ENCODE measurements at places on chromosomes 13 and 19.

DNA sequence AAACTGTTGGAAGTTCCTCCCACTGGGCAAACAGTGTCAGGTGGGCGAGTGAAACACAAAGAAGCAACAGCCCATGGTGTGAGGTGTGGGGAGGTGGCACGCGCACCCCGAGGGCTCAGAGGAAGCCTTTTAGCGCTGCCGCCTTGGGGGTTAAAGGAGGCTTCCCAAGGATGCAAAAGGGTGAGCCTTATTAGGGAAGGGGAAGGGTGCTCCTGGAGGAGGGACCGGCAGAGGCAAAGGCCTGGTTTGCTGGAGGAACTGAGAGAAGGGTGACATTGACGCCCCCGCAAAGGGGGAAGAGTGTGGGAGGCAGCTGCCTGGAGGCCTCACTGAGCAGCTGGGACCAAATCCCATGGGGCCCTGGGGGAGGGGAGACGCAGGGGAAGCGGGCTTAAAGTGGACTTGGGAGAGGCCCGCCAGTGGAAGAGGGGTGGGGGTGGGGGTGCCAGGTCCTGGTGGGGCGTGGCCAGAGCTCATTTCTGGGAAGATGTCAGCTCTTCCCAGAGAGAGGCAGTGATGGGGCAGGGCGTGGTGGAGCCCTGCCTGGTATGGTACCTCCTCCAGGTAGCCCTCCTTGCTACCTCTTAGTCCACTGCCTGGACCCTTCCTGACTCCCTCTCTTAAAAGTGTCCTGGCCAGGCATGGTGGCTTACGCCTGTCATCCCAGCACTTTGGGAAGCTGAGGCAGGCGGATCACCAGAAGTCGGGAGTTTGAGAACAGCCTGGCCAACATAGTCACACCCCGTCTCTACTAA lies 12.0 kb upstream of the FCHO1 start:
- no peak for DNase-seq

GRCh38 chr13:95447814-95448213 lies 104.7 kb upstream of the CLDN10 start:
- no peak for DNase-seq

DNA sequence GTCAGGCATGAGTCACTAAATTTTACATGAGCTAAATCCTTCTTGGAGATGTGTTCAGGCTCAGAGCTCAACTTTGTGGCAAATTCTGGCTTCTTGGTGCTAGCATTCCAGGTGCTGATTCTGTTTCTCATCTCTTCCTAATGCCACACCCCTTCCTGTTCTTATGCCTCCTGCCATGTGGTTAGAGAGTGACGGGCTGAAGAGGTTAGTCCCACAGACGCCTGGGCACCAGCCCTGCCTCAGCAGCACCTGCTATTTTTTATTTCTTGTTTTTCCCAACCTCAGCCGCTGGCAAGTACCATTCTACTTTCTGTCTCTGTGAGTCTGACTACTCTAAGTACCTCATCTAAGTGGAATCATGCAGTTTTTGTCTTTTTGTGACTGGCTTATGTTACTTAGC lies 329.5 kb downstream of the KCNRG start:
- no peak for DNase-seq

DNA sequence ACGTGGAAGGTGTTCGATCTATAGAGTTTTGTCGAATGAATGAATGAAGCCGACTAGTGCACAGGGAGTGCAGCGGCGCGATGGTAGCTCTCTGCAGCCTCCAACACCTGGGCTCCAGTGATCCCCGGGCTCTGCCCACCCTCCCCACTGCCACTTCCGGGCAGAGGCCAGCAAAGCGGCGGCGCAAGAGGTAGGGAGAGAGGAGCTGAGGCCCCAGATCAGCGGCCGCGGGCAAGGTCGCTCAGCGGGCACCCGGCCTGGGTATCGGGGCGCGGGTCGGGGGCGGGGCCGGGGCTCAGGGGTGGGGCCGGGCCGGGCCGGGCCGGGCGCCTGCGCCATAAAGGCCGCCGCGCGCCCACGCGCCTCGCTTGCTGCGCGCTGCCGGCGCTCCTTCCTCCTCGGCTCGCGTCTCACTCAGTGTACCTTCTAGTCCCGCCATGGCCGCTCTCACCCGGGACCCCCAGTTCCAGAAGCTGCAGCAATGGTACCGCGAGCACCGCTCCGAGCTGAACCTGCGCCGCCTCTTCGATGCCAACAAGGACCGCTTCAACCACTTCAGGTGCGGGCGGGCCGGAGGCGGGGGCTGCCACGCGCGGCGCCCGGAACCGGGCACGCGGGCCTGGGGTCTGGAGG lies at the start of gene GPI:
Gene GPI, plus strand, starts transcription at position 367 of the 633 bp plus-strand sequence. Its CDS starts 71 bp downstream, at position 438.
- DNase-seq, result peak; percentile 72

GRCh38 chr19:1422360-1422759 lies 15.0 kb downstream of the DAZAP1 start:
- DNase-seq, result no peak

GRCh38 chr13:108787700-108788414 lies 158.4 kb downstream of the MYO16 start:
- no peak for DNase-seq

DNA sequence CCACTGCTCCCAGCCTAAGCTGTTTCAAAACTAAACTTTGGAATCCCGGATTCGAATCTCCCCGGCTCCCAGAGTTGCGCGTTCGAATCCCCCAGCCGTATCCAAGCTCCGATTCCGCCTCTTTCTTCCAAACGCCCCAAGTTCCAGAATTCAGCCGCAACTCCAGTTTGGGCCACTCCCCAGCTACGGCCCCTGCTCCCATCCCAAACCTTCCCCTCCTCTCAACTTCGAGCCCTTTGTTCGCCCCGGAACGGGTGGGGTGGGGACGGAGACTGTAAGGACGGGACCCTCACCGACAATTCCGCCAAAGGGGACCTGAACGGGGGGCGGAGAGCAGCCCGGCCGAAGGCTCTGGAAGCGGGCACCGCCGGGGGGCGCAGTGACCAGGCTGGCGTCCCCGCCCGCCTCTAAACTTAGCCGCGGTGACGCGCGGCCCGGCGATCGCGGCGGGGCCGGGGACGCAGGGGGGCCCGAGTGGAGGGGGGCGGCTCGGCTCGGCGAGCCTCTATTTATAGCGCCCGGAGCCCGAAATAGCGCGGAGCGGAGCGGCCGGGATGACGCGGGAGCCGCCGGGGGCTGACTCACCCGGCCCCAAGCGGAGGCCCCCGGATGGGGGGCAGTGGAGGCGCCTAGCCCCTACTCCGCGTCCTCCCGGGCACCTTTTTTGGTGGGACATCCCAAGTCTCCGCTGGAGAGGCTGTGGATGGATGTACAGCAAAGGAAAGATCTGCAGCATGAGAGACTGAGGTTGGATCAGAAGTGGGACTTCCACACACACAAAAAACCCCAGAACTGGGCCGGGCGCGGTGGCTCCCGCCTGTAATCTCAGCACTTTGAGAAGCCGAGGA lies 4.9 kb upstream of the ERCC1 start:
- DNase-seq, result no peak

DNA sequence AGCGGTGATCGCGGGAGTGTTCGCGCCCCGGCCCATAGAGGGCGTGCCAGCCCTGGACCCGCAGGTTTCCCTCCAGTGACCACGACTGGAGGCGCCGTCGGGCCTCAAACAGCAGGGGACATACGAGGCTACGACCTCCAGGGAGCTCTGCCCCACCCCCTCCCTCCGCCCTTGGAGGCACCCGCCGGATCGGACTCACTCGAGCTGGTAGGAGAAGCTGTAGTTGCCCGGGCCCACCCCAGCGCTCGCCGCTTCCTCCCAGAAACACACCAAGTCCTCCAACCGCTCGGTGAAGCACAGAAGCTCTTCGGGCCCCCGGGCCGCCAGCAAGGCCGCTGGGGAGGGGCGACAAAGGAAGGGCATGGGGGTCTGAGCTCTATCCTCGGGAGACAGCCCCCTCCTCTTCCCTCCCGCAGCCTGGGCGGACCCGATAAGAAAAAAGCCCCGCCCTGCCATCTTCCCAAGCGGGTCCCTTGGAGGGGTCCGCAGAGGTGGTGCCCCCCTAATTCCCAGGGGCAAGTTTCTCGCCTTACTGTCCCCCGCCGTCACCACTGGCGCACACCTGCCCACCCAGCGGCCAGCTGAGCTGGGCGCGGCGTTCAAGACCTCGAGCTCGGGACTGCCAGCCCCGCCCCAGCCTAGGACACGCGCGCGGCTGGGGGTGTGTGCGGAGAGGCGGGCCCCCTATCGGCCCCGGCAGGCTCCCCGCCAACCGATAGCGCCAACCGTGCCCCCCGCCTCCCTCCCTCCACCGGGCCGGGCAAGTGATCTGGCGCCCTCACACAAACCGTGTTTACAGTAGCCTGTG lies 1.0 kb downstream of the EPOR start:
- peak; percentile 26 for DNase-seq

- DNase-seq, result no peak
Observed at GRCh38 chr13:47962237-47962636, 38.8 kb downstream of the SUCLA2 start.

GRCh38 chr19:30674656-30675055 lies 302.5 kb downstream of the ZNF536 start:
- no peak for DNase-seq

GRCh38 chr19:2315818-2316353 lies 7.9 kb upstream of the LINGO3 start:
- DNase-seq, result no peak

DNA sequence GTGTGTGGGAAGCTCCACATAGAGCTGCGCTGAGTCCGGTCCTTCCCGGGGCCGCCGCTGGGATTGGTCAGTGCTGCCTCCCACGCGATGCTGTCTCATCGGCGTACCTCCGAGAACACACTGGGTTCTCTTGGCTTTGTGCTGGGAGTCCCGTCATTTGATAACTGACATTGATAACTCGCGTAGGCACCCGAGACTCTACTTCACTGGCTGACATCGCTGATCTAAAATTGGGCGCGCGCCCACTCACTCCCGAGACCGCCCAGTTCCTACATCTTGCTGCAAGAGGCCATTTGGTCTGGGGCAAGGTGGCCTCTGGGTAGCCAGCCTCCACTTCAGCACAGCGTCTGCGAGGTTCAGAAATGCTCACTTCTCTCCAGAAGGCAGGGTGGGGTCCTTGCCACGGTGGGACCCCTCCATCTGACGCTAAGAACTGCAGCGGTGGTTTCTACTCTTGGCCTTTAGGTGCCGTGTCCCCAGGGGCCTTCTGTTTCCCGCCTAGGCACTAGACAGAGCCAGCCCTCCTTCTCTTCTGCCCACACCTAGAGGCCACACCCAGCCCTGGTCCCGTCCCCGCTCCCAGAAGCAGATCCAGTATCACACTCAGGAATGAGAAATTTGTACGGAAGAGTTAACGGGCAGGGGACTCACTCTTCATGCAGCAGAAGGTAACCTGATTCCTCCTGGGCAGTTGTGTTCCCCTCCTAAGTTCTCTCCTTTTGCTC lies 40.7 kb upstream of the ATP11A start:
- no peak for DNase-seq

DNA sequence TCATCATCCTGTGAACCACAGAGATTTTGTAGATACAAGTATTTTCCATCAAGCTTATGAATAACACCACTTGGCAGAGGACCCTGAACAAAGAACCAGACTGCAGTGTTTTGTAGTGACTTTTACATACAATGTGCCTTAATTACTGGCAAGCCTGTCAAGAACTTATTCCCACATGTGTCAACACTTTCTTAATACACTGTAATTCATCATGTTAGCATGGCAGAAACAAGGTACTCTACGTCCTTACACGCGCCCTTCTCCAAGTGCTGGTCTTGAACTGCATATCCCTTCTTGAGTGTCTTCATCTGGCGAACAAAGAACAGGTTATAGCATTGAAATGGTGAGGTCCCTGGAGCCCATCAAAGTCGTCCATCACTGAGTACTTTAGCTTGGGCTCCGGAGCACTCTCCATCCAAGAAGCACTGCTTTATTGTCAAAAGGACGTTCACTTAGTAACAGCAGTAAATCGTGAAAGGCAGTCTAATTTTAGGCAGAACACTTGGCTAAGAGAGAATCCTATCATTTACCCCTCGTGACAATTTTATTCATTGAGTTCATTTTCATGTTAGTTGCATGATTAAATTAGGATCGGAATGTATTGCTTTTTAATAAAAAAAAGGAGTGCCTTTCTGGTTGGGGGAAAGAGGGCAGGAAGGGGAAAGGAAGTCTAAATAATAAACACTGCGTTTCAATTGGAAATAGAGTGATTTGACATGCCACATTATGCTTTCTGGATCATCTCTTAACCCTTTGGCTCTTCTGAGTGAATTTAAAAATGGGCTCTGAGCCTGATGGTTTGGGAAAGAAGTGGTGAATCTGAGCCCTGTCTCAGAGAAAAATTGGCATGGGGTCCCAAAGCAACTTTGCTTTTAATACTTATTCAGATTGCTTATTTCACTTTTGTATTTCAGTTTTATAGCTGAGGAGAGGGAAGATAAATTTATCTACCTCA lies 376.1 kb downstream of the DLEU7 start:
- DNase-seq, result no peak

GRCh38 chr13:110541526-110541920 lies 20.0 kb downstream of the RAB20 start:
- DNase-seq, result no peak

DNA sequence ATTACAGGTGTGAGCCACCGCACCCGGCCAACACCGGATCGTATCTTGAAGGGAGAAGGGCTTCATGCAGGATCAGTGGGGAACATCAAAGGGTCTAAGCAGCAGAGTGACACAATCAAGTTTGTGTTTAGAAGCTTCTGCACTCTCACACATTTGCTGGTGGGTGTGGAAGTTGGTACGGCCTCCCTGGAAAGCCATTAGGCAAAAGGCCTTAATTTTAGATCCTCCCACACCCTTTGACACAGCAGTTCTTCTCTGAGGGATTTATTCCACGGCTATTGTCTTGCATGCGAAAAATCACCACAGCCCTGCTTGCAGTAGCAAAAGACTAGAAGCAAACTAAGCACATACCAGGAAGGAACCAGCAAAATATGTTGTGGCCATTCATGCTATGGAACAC lies 18.3 kb upstream of the SLC1A5 start:
- DNase-seq, result no peak

- no peak for DNase-seq
Observed at GRCh38 chr19:55651236-55651635, 3.2 kb downstream of the CCDC106 start.

DNA sequence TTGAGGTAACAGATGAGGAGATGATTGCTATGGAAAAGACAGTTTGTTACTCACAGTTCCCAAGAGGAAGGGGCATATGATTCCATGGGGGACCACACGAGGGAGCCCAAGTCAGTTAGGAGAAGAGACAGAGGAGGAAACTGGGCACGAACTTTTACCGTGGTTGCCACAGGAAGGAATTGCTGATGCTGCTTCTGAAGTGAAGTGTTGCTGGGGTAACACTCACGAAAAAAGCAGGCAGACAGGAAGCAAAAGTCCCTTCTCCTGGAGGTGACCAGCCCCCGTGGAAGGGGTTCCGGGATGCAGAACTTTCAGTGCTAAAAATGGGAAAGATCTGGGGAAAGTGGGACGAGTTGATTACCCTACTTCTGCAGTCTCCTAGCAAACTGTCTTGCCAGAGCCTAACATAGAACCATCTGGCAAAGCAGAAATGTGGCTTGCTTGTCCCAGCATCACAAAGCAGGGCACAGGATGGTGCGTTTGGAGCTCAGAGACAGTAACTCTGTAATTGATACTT lies 35.4 kb upstream of the MAP3K10 start:
- no peak for DNase-seq

- DNase-seq, result no peak
Observed at GRCh38 chr13:54356849-54357248, 1328.2 kb downstream of the OLFM4 start.

- DNase-seq, result no peak
Observed at GRCh38 chr13:79448413-79448812, 32.5 kb upstream of the NDFIP2 start.

GRCh38 chr19:57803265-57803593 lies 11.5 kb downstream of the ZNF552 start:
- DNase-seq, result no peak

Measured in naive thymus-derived CD4-positive, alpha-beta T cell (primary cell).